ENCODE measurements at places on chromosomes 1 and 21. TPM values are rescaled to one million over a fixed set of nuclear protein-coding genes. Genes with fewer than 3 reads are reported as not detected.

DNA sequence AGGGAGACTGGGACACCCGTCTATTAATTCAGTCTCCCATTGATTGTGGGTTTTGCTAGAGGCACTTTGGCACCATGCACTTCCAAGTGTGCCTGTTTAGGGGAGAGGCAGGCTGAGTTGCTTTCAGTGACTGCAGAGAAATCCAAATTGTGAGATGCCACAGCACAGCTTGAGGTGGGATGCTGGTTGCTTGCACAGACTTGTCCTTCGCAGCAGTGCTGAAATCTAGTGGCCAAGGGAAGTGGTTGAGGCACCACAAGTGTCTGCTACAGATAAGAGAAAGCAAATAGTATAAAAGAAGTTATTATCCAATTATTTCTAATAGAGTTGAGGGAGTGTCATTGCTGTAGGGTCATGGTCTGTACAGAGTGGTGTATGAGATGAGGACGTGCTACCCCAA is 40.0 kb upstream of the APP start:
- DNase-seq = no peak

GRCh38 chr21:28587748-28588147 is 404.9 kb downstream of the LTN1 start:
- no peak for DNase-seq

GRCh38 chr1:24275510-24275909 is 43.6 kb upstream of the GRHL3 start:
- no peak for DNase-seq

DNA sequence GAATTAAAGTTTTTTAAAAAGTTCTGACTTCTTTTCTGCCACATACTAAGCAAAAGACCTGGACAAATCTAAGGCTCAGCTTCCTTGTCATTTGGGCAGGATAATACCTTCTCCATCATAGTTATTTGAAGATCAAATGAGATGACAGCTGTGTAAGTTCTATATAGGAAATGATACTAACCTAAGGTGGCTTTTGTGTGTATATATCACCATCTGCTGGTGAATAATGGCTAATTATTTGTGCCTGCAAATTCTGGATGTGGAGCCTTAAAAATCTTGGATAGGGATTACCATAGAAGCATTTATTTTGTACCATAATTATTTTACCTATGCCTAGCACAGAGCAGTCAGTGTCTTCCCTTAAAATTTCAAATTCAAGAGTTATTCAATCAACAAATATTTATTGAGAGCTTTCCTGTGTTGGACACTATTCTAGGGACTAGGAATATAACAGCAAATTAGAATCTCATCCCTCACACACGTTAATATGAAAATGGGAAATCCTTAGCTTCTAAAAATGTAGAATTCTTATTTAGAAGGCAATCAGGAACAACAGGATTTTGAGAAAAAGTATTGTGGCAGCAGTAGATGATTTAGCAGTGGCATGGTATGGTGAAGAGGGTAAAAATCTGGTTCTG is 89.8 kb downstream of the TMEM200B start:
- no peak for DNase-seq

DNA sequence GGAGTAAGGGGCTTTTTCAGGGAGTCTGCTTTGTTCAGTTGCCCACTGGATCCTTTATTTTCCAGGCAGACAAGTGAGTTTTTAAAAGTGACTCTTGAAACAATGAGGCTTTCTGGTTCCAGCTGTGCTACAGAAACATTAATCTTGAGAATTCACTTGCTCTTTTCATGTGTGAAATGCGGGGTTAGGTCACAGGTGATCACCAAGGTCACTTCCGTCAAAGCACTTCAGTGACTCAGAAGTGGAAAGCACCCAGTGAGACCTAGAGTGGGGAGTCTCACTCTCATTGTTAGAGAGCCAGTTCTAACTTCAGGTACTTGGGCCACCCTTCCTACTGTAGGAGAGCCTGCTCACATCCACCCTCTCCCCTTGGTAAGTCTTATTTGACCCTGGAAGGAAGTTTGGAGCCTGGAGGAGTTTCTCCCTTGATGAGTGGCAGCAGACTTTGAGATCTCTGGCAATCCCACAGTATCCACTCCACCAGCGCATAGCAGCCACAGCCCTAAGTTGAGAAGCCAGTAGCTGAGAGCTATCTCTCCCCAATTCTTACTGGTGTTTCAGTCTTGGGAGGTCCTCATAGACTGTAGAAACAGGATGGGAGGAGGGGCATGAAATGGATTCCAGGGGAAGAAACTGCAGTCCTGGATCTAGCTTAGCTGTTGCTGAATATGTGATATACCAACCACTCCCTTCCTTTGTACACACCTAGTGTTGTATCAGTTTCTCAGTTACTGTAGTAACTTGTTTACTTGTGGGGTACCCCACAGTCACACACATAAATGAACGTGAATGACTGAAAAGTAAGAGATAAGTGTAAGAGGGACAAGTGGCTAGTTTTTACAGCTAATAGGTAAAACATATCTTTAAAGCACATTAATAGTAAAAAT is 3.1 kb downstream of the TACSTD2 start:
- no peak for DNase-seq

- peak; percentile 73 for DNase-seq
Observed at GRCh38 chr1:91650764-91651163, 150.1 kb downstream of the CDC7 start.

DNA sequence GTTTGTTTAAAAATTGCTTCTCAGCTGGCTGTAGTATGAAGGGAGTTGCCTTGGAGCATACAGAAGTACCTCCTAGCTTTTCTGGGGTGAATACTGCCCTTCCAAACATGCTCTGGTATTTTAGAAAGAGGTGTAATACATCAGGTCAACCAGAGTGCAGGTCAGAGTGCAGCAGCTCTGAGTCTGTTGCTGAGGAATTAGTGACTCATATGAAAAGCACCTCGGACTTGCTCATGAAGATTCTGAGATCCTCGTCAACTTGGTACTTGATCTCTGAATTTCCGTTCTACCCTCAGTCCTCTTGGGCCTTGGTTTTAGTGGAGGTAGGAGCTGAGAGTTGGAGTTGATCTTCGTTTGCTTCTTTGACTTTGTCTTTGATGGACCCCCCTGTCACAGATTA is 67.3 kb downstream of the NOS1AP start:
- no peak for DNase-seq

- DNase-seq = no peak
Observed at GRCh38 chr1:94579876-94580294, 38.3 kb upstream of the F3 start.

- DNase-seq = no peak
Observed at GRCh38 chr1:60727552-60727951, 354.8 kb upstream of the NFIA start.

- no peak for DNase-seq
Observed at GRCh38 chr1:165290148-165290547, 66.4 kb downstream of the LMX1A start.

DNA sequence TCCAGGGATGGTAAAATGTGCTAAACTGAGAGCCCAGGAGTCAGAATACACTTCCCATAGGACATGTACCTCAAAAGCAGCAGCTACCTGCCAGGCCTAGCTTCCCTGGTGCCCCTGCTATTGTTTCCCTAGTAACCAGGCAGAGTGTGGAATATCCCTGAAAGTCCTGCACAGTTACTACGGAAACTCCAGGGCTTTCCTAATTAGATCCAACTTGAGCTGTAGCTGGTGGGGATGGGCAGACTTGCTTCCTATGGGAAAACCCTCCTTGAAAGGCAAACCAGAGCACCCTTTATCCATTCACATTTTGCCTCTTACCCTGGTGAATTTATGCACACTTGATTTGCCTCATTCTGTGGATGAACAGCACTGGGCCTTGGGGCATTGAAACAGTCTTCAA is 559.9 kb upstream of the PBX1 start:
- DNase-seq = no peak

DNA sequence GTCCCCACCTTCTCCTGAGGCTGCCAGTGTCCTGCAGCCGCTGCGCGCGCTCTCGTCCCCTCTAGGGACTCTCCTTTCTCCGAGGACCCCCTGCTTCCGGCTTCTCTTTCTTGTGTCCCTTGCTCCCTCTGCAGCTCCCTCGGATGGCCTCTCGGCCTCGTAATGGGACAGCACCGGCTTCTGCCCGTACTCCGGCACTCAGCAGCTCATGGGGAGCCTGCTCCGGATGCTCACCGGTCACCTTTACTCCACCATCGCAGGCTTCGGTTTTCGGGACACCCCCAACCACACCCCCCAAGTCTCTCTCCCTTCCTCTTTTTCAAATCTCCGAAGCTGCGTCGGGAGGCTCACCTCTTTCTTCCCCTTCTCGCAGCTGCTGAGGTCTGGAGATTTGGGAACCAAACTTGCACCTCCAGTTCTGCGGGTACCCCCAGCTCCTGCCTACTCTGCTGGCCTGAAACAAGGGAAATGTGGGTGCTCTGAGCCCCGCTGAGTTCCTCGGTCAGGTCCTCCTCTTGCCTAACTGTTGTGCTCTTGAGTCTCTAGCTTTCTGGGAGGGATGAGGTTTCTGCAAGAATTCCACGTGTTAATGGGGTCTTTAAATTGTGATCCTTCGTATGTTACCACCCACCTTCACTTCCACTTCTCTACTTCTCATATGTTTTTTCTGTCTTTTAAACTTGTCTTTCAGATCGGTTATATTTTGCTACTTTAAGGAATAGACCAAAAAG is 930 bp downstream of the CDC14A start:
- peak; percentile 56 for DNase-seq

GRCh38 chr1:159712080-159712479 is 2.3 kb downstream of the CRP start:
- DNase-seq = no peak

GRCh38 chr1:161305867-161306519 is 3.8 kb downstream of the MPZ start:
- DNase-seq = peak; percentile 90

DNA sequence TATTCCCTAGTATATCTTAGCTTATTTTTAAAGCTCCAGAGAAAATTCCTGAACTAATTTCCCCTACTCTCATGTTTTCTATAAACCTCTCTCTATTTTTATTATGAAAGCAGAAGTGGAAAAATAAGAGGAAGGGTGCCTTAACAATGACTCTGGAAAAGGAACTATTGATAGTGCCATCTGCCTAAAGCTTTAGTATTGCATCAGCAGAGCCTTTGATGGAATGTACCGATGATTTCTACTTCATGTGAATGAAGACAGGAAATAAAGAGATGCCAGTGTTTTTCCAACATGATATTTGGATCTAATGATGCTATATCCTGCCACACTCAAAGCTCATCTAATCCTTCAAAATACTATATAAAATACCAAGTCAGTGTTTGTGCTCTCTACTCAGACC is 35.1 kb downstream of the TNFSF18 start:
- no peak for DNase-seq

DNA sequence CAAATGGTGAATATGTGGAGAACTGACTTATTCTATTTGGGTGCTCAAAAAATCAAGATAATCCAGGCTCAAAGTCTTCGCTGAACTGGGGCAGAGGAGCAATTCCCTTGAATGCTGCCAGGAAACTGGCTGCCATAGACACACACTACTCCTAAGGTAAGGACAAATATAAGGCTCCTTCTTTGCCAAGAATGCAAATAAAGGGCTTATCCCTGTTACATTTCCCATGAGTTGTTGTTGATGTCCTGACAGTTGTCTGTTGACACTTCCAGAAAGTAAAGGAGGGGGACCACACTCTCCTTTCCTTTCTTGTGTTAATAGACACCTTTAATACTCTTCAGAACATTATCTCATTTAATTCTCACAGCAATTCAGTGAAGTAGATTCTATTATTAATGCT is 212.2 kb upstream of the PTBP2 start:
- no peak for DNase-seq

- no peak for DNase-seq
Observed at GRCh38 chr1:209621286-209621685, 30.9 kb downstream of the LAMB3 start.

DNA sequence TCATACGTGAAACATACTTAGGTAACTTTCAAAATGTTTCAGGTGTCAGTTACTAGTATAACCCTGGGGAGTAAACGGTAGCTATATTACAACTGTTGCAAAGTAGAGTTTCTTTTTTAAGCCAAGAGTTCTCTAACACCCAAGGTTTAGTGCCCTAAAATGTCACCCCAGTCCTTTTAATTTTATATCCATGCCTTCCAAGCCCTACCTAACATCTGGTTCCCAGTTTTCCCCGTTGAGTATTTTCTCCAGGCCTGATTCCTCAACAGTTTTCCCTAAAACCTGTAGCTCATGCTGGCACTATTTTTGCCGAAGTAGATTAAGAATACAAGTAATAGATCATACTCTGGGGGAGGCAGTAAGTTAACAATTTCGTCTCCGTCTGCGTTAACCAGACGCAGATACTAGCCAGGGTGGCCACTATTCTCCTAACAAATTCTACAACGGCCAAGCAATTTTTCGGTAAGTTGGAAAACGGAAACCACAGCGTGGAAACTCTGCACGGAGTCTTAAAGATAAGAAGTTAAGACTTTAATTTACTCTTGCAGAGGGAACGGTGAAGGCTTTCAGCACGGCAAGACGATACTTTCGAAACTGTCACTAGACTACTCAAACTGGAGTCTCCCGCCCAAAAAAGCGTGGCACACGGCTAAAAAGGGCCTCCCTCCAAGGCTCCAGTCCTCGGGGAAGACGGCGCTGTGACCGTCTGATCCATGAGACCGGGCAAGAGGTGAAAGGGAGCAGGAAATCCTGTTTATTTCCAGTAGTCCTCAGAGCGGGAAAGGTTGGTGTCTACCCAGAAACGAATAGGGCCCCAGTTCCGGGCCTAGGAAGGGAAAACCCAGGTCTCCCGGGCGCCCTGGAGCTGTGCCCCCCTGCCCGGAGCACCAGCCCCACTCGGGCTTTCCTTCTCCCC is 945 bp downstream of the SRSF4 start:
- DNase-seq = no peak

Gene OTUD7B
- total RNA-seq = 23.2 TPM

Gene PEAR1
- 6.7 TPM for total RNA-seq

Gene ALX3
- not detected for total RNA-seq

Gene KDF1
- 0.35 TPM for total RNA-seq

Gene HAO2
- not detected for total RNA-seq

Gene WDR64
- total RNA-seq = not detected

Gene FRRS1
- 2.7 TPM for total RNA-seq

Gene B3GALT2
- 78.4 TPM for total RNA-seq

Gene GPR37L1
- total RNA-seq = 0.05 TPM

Gene KRTAP10-4
- total RNA-seq = not detected

Gene TMEM35B
- 9.0 TPM for total RNA-seq

Gene CLEC20A
- not detected for total RNA-seq

Gene PAPPA2
- 0.32 TPM for total RNA-seq

Gene IQGAP3
- total RNA-seq = 0.56 TPM

Gene FAM72A
- 1.2 TPM for total RNA-seq

Measured in Right ventricle myocardium superior (tissue), 1 donor.